ENCODE measurements at places on chromosomes 6 and 20. TPM values are rescaled to one million over a fixed set of nuclear protein-coding genes. Genes with fewer than 3 reads are reported as not detected.

GRCh38 chr6:24949020-24949569 is 13.3 kb upstream of the RIPOR2 start:
- peaks cover 70% of the 10 kb centered on the region for H3K4me1 ChIP-seq
- H3K27ac ChIP-seq = peak overlapping the region; percentile 88
- peak overlapping the region; percentile 37 for H3K4me3 ChIP-seq
- peak; percentile 64 for DNase-seq
- no peaks in the 10 kb centered on the region for H3K27me3 ChIP-seq

DNA sequence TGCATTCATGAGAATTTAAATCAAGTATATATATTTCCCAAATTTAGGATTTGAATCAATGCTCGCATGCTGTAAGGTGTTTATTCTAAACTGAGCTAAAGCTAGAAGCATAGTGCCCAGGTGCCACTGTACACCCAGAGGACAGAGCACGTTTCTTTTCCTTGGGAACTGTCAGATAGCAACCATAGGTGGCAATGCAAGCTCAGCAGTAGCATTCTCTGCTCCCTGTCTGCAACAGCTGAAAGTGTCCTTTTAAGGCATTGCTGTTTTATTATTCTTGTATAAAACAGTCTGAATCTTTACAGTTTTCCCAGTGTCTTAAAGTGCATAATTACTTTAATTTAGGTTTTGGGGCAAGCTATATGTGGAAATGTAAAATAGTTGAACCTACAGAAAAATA is 443.4 kb upstream of the MMS22L start:
- H3K27ac ChIP-seq = no peak overlapping the region
- H3K36me3 ChIP-seq = no peaks in the 10 kb centered on the region
- H3K27me3 ChIP-seq = no peaks in the 10 kb centered on the region

DNA sequence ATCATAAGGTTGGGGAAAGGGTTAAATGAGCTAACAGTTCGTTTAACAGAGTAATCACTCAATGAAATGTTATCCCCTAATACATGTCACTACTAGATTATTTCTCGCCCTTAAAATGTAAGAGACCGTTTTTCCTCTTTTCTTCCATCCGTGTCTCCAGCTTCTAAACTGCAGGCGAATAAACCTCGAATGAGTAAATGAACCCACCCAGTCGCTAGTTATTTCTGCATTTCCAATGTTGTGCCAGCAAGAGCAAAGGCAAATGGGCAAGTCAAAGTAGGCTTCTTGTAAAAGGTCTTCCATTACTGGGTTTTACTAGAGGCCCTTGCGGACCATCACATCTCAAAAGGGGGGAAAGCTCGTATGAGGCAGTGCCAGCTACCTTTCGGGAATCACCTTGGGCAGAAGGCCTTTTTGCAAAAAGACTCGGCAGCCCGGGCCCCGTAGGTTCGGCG is 400 bp upstream of the SMAP1 start:
- peaks cover 47% of the 10 kb centered on the region for H3K4me1 ChIP-seq
- H3K27me3 ChIP-seq = no peaks in the 10 kb centered on the region
- peak overlapping the region; percentile 93 for H3K4me3 ChIP-seq
- no peak for DNase-seq
- H3K36me3 ChIP-seq = no peaks in the 10 kb centered on the region
- H3K27ac ChIP-seq = peak overlapping the region; percentile 92

GRCh38 chr6:87483929-87484328 is 11.2 kb downstream of the SLC35A1 start:
- DNase-seq = peak; percentile 60
- no peak overlapping the region for H3K4me3 ChIP-seq
- H3K27ac ChIP-seq = no peak overlapping the region

DNA sequence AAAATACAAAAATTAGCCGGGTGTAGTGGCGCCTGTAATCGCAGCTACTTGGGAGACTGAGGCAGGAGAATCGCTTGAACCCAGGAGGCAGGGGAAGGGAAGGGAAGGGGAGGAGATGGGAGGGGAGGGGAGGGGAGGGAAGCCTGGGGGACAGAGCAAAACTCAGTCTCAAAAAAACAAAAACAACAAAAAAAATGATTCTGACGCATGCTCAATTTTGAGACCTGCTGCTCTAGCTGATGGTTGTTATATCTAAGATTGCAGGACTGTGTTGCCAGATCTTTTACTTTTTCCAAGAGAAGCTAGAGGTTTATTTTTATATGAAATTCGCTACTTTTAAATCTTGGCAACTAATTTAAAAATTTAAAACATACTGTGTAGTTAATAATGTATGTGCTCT is 2.4 kb upstream of the WFDC2 start:
- no peak overlapping the region for H3K27ac ChIP-seq
- no peak overlapping the region for H3K4me3 ChIP-seq
- H3K36me3 ChIP-seq = no peaks in the 10 kb centered on the region
- H3K4me1 ChIP-seq = peaks cover 5% of the 10 kb centered on the region

- no peak overlapping the region for H3K4me3 ChIP-seq
- no peaks in the 10 kb centered on the region for H3K27me3 ChIP-seq
- H3K4me1 ChIP-seq = peaks cover 66% of the 10 kb centered on the region
- DNase-seq = no peak
- H3K27ac ChIP-seq = no peak overlapping the region
Measured at GRCh38 chr20:24983896-24984295, 8.7 kb downstream of the APMAP start.

DNA sequence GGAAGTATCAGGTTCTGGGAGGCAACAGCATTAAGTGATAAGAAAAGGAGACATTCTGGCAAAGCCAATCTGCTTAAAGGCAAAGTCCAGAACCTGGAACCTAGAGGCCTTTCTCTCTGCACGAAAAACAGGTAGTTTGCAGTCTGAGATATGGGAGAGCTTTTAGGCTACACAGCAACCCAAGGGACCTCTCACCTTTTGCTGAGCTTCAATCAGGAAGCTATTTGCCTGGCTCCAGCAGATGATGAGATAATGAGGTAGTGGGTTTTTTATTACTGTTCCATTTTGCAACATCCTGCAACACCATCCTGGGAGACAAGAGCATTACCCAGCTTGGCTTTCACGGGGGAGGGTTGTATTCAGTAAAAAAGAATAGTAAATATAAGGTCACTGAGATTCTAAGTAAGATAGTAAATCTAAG is 143.1 kb downstream of the ADGRG6 start:
- no peaks in the 10 kb centered on the region for H3K36me3 ChIP-seq
- no peak overlapping the region for H3K27ac ChIP-seq
- no peak overlapping the region for H3K4me3 ChIP-seq
- H3K4me1 ChIP-seq = no peaks in the 10 kb centered on the region
- DNase-seq = no peak

GRCh38 chr20:37823296-37823980 is 79.5 kb upstream of the VSTM2L start:
- no peaks in the 10 kb centered on the region for H3K36me3 ChIP-seq
- no peaks in the 10 kb centered on the region for H3K27me3 ChIP-seq
- no peak overlapping the region for H3K4me3 ChIP-seq
- peaks cover 5% of the 10 kb centered on the region for H3K4me1 ChIP-seq

DNA sequence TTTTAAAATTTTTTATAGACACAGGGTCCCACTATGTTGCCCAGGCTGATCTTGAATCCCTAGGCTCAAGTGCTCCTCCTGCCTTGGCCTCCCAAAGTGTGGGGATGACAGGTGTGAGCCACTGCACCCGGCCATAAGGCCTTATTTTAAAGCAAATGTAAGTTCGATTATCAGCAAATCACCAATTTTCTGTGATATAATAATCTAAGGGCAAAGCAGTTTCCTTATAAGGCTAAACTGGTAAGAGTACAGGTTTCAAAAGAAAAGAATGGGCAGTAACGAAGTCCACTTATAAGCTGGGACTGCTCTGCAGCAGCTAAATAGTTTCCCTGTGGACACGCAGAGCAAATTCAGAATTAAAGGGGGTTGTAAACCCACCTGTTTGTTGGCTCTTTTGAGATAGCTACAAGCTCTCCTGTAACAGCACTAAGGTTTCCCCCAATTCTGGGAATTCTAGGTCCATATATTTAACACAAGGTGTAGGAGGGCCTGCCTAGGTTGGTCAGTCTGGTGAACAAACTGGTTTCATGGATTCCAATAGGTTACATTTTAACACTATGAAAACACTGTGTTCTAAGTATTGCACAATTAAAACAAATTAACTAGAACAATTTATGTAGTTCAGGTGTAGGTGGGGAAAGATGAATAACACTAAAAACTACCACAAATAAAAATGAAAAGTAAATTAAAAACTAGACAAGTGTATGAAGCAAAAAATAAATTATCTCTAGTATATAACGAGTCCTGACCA is 26.3 kb downstream of the LHFPL5 start:
- H3K27me3 ChIP-seq = peaks cover 2% of the 10 kb centered on the region
- H3K36me3 ChIP-seq = peaks cover 17% of the 10 kb centered on the region
- H3K4me1 ChIP-seq = no peaks in the 10 kb centered on the region

- no peak for DNase-seq
- peaks cover 19% of the 10 kb centered on the region for H3K36me3 ChIP-seq
- no peaks in the 10 kb centered on the region for H3K27me3 ChIP-seq
Measured at GRCh38 chr20:50153153-50153499, 397 bp downstream of the PEDS1 start.

DNA sequence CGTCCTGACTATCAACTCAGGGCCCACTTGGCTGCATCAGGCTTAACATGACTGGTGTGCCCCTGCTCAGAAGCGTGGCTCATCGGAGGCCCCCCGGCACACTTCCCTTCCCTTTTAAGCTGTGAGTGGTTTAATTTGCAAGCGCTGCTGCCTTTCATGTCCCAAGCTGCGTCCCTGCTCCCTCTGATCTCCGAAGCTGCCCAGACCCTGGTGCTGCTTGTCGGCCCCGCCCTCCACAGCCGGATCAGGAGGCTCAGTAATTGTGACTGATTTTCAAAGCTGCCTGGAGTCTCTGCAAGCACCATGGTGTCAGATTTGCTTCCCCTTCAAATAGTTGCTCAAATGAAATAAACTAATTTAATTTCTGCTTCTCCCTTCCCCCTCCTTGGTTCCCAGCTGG is 71.1 kb downstream of the CDH22 start:
- H3K4me1 ChIP-seq = no peaks in the 10 kb centered on the region
- peaks cover 11% of the 10 kb centered on the region for H3K27me3 ChIP-seq
- H3K4me3 ChIP-seq = no peak overlapping the region
- no peak overlapping the region for H3K27ac ChIP-seq
- no peaks in the 10 kb centered on the region for H3K36me3 ChIP-seq
- DNase-seq = no peak

DNA sequence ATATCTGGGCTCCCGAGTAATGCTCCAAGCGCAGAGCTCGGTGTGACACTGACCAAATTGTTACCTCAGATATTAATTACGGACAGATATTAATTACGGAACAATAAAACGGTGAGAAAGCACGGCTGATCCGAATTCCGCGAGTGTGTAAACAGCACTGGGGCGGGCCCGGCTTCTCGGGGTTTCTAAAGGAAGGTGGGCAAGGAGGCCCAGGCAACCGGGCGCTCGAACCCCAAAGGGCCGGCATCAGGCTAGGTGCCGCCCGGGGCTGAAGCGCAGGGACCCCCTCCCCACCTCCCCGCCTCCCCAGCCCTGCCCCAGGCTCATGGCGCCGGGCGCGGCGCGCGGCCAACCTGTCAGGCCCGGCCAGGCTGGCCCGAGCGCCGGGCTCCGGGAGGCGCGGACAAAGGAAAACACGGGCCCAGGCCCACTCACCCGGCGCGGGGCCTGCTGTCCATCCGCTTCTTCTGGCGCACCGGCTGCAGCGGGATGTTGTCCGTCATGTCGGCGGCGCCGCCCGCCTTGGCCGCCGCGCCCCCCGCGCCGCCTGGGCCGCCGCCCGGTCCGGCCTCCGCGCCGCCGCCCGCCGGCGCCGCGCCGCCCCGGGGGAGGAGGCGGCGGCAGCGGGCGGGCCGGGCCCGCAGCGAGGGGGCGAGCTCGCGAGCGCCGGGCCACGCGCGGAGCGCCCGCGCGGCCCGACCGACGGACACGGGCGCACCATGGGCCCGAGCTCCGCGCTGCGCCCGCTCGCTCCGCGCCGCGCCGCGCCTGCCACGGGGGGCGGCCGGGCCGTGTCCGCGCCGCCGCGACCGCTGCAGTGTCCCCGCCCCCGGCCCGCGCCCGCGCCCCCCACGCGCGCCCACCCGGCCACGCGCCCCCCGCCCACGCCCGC is at the start of gene ATP9A:
Gene ATP9A (minus strand): TSS at position 524 of the 892 bp plus-strand sequence. CDS start 21 bp downstream, at position 503.
- peaks cover 29% of the 10 kb centered on the region for H3K27me3 ChIP-seq
- peak; percentile 8 for DNase-seq
- no peak within 1 kb of the TSS for H3K27ac ChIP-seq
- H3K4me1 ChIP-seq = peaks cover 10% of the 10 kb centered on the region
- H3K36me3 ChIP-seq = no peaks in the 10 kb centered on the region
- H3K4me3 ChIP-seq = peak within 1 kb of the TSS; percentile 57

DNA sequence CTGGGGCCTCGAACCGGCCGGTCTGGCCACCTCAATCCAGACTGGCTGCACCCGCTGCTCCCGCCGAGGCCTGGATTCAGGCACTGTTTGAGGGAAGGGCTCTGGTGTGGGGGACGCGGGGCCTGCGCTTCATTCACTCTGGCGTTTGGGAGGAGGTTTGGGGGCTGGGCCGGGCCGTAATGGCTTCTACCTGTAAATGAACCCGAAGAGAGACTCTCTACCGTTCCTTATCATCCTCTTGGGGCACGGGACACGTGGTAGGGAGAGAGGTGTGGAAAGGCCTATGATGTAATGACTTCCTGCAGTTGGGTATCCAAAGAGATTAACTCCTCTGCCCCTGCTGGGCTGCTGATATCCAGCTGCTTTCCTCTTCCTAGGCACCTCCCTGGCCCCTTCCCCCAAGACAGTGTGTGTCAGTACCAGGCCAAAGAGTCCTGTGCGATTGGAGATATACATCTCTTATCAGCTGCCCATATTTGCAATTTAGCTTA is 1.8 kb downstream of the FOXO3 start:
- no peak for DNase-seq
- H3K36me3 ChIP-seq = peaks cover 19% of the 10 kb centered on the region
- H3K27ac ChIP-seq = no peak overlapping the region

DNA sequence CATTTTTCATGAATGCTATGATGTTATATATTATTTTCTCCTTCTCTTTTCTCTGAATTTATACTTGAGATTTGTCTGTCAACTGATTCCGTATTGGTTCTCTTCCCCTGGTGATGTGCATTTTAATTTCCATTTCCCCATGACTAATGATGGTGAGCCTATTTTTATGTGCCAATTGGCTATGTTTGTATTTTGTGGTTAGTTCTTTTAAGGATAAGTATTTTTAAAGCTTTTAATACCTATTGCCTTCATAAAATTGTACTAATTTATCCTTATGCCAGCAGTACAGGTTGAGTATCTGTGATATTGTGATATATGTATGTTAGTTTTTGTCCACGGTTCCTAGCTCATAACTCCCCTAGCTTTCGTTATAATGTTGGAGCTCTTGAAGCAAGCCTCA is 2.8 kb downstream of the POLH start:
- DNase-seq = no peak
- peaks cover 32% of the 10 kb centered on the region for H3K4me1 ChIP-seq
- peak overlapping the region; percentile 11 for H3K4me3 ChIP-seq
- H3K27me3 ChIP-seq = no peaks in the 10 kb centered on the region
- H3K36me3 ChIP-seq = peaks cover 37% of the 10 kb centered on the region

The TAB2 gene
- total RNA-seq = 69.1 TPM

The PXMP4 gene
- total RNA-seq = 7.3 TPM

The B4GALT5 gene
- total RNA-seq = 16.8 TPM
